Activated gamma-delta T cell treated with anti-CD3 and anti-CD28 coated beads, Interleukin-2, amount 50 U/mL, for 16 hours (primary cell): ENCODE measurements at places on chromosomes 16 and 17.

- no peak for DNase-seq
Observed at GRCh38 chr17:41223821-41224220, 2.6 kb upstream of the KRTAP9-2 start.

- no peak for DNase-seq
Observed at GRCh38 chr17:76562734-76563148, 22.9 kb downstream of the PRCD start.

DNA sequence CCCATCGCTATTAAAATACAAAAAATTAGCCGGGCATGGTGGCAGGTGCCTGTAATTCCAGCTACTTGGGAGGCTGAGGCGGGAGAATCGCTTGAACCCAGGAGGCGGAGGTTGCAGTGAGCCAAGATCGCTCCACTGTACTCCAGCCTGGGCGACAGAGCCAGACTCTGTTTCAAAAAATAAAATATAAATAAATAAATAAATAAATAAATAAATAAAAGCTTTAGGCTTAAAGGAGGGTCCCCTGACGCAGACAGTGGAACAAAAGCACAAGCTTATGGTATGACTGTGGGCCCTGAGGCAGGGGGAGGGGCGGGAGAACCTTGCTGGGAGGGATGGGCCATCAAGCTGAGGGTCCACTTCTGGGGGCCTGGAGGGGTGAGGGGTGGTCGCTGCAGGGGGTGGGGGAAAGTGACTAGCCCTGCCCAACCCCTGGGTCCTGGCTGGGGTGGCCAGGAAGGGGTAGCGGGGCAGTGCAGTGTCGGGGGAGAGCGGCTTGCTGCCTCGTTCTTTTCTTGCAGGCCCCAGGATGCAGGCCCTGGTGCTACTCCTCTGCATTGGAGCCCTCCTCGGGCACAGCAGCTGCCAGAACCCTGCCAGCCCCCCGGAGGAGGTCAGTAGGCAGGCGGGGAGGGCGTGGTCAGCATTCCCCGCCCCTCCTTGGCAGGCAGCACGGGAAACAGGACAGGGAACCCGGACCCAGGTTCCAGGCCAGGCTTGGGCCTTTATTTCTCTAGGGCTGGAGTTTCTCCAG, 4.7 kb downstream of the SERPINF1 start:
- no peak for DNase-seq

- DNase-seq: no peak
Observed at GRCh38 chr17:57035971-57036481, 49.0 kb upstream of the AKAP1 start.

DNA sequence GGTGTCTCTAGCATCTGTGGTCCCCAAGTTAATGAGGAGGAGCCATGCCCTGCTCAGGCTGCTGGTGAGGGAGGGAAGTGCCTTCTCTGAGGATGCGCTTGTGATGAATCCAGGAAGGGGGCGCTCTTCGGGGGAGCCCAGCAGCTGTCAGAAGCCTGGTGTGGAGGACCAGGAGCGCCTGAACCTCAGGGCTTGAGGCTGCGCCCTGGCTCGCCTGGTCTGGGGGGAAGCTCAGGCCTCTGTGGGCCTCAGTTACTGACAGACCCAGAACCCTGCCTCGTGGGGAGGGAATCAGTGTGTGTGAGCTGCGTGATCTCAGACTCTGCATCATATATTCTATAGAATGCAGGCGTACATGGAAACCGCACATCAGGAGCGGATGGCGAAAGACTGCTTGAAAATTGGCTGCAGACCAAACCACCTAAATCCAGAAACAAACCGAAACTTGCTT, 126.1 kb downstream of the SEC14L1 start:
- DNase-seq: no peak

DNA sequence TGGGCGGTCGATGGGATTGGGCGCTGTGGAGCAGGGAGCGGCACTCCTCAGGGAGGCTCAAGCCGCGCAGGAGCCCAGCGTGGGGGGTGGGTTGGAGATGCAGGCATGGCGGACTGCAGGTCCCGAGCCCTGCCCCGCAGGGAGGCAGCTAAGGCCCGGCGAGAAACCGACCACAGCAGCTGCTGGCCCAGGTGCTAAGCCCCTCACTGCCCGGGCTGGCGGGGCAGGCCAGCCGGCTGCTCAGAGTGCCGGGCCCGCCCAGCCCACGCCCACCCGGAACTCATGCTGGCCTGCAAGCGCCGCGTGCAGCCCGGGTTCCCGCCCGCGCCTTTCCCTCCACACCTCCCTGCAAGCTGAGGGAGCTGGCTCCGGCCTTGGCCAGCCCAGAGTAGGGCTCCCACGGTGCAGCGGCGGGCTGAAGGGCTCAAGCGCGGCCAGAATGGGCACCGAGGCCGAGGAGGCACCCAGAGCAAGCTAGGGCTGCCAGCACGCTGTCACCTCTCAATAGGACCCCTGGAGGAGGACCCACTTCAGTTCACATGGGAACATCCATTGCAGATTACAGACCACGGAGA, 20.5 kb upstream of the METTL16 start:
- DNase-seq: no peak

DNA sequence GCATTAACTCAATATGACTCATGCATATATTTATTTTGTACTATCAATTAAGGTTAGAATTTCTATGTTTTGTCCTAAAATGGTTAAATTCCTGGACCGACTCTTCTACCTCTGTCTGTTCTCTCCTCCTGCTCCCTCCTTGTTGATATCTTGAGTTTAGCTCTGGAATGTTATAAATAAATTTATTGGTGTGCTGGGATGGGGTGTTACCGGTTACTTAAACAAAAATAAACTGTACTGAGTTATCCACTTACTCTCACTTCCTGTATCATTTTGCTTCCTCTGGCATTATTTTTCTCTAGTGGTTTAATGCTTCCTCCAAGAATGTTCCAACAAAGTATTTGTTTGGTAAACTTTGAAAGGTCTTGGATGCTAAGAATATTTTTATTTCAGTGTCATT, 120.1 kb downstream of the ABCA8 start:
- DNase-seq: no peak

GRCh38 chr16:57646388-57647039, 18.1 kb downstream of the ADGRG1 start:
- no peak for DNase-seq

DNA sequence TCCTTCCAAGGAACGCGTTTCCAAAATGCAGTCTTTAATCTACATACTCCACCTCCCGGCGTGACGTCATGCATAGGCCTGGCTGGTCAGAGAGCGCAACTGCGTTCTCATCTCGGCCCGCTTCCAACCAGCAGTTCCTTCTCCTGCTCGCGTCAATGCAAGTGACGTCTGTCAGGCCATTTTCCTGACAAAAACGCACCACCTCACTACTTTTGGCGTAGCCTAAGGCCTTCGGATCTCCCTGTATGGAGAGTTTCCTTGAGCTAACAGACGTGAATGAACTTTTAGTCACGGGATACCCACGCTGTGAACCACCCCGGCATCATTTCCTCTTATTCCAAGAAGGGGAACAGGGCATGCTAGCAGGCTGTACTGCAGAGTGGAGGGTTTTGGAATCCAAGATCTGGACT, 25.0 kb downstream of the TEX14 start:
- DNase-seq: no peak

DNA sequence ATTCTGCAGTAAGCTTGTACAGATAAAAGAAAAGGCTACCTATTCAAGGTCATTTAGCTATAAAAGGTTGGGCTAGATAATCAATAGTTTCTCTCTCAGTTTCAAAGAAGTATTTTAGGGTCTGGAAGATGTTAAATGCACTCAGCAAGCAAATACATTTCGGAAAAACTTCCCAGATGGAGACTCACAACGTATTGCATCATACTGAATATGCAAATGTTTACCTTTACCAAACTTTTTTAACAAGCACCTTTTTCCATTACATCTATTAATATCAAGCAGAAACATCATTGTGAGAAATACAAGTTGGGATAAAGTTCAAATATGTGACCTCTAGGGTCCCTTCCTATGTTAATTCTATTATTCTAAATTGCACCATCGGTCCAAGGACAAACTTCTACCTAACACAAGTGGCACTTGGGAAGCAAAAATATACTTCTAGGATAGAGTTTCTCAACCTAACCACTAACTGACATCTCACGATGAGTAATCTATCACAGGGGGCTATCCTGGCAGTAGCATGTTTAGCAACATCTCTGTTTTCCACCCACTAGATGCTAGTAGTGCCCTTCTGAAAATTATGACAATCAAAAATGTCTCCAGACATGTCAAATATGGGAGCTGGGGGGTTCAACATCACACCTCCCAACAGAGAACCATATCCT, 14.5 kb downstream of the KANSL1 start:
- no peak for DNase-seq

- DNase-seq: no peak
Observed at GRCh38 chr16:287298-287811, 4.4 kb downstream of the PDIA2 start.

DNA sequence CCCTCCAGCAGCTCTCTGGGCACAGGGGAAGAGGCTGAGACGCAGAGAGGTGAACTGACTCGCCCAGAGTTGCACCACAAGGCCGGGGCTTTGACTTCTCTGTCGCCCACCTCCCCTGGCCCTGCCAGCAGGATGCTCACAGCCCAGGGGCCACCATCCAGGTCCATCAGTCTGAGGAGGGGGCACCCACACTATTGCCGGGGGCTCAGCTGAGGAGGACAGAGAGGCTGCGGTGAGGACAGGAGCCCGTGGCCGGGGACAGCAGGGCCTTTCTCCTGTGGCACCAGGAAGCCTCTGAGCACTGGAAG, 32.6 kb downstream of the KDM8 start:
- DNase-seq: no peak

- no peak for DNase-seq
Observed at GRCh38 chr17:55622547-55622946, 100.1 kb downstream of the TMEM100 start.

GRCh38 chr16:79932572-79932971, 332.0 kb upstream of the MAF start:
- DNase-seq: no peak

GRCh38 chr17:42431758-42432161, 8.7 kb upstream of the CAVIN1 start:
- DNase-seq: no peak

DNA sequence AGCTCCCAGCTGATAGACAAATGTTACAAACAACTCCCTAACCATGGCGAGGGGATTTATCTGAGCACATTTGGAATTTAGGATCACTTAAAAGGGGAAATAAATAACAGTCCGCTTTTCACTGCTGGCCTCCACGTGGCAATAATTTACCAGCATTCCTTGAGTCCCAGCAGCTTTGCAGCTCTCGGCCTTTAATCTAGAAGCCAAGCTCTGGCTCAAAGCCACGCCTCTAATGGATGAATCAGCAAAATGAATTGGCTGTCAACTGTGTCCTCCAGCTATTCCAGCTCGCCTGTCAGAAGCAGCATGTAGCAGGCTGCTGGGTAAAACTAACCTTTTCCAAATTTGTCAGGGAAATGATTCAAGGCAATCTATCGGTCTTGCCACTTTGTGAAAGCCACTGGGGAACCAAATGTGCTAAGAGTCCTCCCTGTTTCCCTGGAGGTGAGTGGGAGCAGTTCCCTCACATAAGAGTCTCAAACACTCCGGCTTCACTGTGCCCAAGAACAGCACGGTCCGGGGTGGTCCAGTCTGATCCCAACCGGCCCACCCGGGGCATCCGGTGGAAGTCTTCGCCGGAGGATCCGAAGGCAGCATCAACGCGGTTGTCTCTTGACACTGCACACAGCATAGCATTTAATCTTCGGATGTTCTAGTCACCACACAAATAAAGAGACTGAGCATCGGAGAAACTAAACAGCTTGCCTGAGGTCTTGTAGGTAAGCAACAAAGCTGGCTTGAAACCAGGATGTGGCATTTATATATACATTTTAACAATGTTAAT, 143.3 kb downstream of the PARN start:
- no peak for DNase-seq

- DNase-seq: no peak
Observed at GRCh38 chr16:84013787-84014569, 28.6 kb downstream of the SLC38A8 start.

- DNase-seq: no peak
Observed at GRCh38 chr16:89598199-89598598, 15.2 kb upstream of the DPEP1 start.

GRCh38 chr17:81050645-81051625, 16.0 kb downstream of the BAIAP2 start:
- no peak for DNase-seq

GRCh38 chr16:54180421-54181359, 105.9 kb downstream of the IRX3 start:
- no peak for DNase-seq

GRCh38 chr17:40560592-40561293, 4.5 kb downstream of the CCR7 start:
- peak; percentile 73 for DNase-seq

- no peak for DNase-seq
Observed at GRCh38 chr16:2190659-2191445, 5.6 kb downstream of the CASKIN1 start.

DNA sequence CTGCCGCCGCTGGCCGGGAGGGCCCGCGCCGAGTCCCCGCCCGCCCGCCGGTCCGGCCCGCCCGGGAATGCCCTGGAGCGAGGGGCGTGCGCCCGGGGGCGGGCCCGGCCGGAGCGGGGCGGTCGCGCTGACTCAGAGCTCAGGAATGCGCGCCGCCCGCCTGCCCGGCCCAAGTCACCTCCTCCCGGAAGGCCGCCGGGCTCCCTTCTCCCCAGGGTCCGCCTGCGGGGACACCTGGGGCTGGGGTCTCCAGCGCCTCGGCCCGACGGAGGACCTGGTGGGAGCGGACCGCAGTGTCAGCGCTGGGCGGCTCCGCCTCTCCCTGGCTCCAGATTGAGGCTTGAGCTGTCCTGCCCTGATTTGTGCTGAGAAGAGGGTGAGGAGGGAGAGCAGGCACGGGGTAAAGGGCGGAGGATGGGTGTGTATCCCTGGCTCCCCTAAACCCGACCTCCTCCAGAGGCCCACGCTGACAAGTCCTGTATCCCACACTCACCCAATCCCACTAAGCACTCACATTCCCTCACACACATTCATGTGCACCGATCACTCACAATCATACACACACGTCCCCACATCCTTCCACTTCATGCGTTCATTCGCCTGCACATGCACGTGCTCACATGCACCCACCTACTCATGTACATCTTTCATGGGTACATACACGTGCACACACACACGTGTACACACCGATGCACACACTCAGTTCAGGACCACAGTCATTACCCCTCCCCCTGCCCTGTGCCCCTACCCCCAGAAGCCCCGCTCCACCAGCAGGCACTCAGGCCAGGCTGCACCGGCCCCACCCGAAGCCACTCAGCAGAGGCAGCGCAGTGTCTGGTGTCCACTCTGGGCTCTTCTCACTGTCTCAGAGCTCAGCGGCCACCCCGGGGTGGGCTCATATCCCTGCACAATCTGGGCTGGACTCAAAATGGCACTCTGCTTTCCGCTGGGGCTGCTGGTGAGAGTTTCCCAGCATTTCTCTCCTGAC, at the start of gene RHBDF1:
Gene RHBDF1, minus strand, starts transcription at position 71 of the 988 bp plus-strand sequence. CDS start 7,616 bp downstream, outside the sequence.
- no peak for DNase-seq

DNA sequence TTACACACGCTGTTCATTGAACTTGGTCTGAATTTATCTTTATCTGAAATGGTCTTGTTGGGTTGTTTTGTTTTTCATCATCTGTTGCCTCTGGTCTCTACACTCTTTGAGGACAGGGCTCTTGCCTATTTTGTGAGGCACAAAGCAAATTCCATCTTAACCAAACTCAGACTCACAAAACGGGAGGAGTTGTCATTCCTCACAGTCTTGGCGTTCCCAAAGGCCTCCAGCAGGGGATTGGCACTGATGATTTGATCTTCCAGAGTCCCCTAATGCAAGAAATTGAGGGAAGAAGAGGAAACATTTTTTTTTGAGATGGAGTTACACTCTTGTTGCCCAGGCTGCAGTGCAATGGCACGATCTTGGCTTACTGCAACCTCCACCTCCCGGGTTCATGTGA, 8.7 kb downstream of the MYH3 start:
- DNase-seq: no peak

GRCh38 chr16:68643847-68644246, 1.3 kb upstream of the CDH3 start:
- DNase-seq: no peak
